CD4-positive, alpha-beta T cell treated with Interleukin-1 beta for 1 hour (primary cell): ENCODE measurements at places on chromosomes 3 and 15.

DNA sequence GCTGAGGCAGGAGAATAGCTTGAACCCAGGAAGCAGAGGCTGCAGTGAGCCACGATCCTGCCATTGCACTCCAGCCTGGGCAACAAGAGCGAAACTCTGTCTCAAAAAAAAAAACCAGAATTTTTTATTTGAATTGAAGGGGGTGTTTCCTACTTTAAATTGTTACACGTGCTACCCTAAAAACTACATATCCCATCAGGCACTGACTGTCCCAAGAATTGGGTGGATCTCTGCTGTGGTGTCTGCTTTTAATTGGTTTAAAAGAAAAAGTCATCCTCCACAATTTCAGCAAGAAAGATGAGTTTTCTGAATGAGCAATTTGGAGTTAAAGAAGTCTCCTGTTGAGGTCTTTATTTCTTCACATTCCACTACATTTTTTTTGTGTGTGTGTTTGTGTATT, 2.1 kb downstream of the PDIA3 start:
- DNase-seq = peak; percentile 58

DNA sequence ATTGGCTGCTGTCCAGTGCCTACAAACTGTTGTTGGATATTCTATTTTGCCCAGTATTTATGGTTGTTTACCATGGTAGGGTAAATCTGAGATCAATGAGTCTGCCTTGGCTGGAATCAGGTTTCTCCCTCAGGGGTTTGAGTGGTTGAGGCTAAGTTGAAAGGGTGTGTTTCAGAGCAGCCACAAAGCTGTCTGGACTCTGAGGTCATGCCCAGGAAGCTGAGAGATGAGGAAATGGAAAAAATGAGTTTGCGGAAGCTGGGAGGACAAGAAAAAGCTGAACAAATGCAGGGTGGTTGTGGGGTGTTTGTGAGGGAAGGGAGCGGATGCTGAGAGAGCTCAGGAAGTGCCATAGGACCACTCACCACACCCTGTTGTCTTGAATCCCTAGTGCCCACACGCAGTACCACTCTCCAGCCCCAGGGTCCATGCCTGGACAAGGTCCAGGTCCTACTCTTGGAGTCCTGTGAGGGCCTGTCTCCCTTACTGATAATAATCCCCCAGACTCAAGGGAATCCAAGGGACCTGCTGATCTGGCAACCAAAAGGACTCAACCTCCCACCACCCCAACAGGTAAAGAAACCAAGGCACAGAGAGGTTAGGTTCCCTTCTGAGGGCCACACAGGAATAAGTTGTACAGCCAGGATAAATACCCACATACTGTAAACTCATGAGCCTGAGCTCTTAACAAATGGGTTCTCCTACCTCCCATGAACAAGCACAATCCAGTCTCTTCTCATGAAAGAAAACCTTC, 81.6 kb downstream of the PPCDC start:
- peak; percentile 44 for DNase-seq

DNA sequence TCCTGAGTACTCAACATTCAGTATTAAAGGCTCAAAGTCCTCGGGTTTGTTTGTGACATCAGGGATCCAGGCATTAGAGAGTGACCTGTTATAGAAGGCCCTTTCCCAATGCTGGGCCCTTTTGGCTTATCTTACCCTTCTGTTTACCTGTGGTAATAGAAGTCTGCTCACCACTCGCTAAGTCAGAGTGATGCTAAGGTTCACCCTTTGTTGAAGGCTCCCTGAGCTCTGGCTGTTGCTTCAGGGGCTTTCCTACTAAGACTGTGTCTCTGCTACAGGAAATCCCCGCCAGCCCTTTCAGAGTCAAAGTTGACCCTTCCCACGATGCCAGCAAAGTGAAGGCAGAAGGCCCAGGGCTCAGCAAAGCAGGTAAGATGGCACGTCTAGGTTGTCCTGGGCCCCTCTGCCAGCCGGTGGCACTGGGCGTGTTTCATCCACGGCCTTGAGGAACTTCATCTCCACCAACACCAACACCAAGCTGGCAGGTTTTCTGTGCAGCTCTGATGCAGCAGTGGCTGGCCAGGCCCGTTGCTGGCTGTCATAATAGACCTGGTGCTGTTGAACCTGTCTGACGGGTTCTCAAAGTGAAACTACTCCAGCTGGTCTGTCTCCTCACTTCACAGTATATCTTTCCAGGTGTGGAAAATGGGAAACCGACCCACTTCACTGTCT, 99.1 kb downstream of the DNASE1L3 start:
- DNase-seq = peak; percentile 19

- no peak for DNase-seq
Measured at GRCh38 chr3:62982795-62983455, 107.7 kb upstream of the CADPS start.

GRCh38 chr15:84595660-84596059, 5.1 kb upstream of the ZSCAN2 start:
- DNase-seq = no peak

- no peak for DNase-seq
Measured at GRCh38 chr3:26437678-26438077, 184.9 kb upstream of the LRRC3B start.

GRCh38 chr3:157131861-157132260, 28.1 kb downstream of the CCNL1 start:
- DNase-seq = no peak

GRCh38 chr15:32117122-32117521, 86.8 kb downstream of the CHRNA7 start:
- DNase-seq = no peak

- DNase-seq = no peak
Measured at GRCh38 chr3:2512881-2513280, 414.2 kb downstream of the CNTN4 start.

GRCh38 chr3:66320390-66320789, 99.6 kb downstream of the SLC25A26 start:
- DNase-seq = no peak

- no peak for DNase-seq
Measured at GRCh38 chr3:157311633-157312375, 124.8 kb upstream of the PTX3 start.

DNA sequence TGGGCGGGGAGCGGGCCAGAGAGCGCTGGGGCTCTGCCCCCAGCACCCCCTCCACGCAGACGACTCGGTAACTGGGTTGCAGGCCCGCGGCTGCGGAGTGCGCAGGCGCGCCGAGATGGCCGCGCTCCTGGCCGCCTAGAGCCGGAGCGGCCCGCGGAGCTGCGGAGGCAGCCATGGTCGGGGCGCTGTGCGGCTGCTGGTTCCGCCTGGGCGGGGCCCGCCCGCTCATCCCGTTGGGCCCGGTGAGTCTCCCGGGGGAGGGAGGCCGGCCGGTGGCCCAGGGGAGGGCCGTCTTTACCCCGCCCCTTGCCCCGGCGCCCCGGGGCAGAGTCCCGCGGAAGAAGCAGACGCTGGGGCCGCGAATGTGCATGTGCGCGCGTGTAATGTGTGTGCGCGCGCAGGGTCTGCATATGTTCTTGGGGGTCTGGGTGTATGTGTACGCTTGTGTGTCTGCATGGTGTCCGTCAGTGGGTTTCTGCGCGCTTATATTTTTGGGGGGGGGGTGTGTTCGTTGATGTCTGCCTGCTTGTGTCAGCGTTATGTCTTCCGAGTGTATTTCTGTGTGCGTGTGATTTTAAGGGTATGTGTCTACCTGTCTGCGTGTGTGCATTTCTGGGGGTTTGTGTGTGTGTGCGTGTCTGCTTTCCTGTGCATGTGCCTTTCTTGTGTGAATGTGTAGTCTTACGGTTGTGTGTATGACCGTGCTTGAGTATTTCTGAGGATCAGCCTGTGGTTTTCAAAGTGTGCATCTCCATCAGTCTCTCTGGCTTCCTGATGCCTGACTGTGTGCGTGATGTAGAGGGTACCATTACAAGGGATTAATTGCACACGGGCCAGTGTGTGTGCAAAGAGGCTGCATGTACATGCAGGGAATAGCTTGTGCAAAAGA, at the start of gene ABHD14A:
Gene ABHD14A (plus strand): TSS at position 102 of the 889 bp plus-strand sequence. CDS start 72 bp downstream, at position 174.
- peak; percentile 82 for DNase-seq

GRCh38 chr15:89131731-89132130, 43.5 kb downstream of the ABHD2 start:
- no peak for DNase-seq

DNA sequence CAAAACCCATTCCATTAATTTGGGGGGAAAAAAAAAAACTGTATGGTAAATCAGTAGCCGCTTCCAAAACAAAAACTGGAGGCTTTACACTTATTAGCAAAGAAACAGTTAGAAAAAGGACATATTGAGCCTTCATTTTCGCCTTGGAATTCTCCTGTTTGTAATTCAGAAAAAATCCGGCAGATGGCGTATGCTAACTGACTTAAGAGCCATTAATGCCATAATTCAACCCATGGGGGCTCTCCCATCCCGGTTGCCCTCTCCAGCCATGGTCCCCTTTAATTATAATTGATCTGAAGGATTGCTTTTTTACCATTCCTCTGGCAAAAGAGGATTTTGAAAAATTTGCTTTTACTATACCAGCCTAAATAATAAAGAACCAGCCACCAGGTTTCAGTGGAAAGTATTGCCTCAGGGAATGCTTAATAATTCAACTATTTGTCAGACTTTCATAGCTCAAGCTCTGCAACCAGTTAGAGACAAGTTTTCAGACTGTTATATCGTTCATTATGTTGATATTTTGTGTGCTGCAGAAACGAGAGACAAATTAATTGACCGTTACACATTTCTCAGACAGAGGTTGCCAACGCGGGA, 9.4 kb upstream of the RPL24 start:
- DNase-seq = peak; percentile 20

- DNase-seq = no peak
Measured at GRCh38 chr3:58580826-58581327, 3.7 kb upstream of the FAM107A start.

- DNase-seq = no peak
Measured at GRCh38 chr3:19173945-19174344, 25.6 kb downstream of the KCNH8 start.

- DNase-seq = no peak
Measured at GRCh38 chr3:102471001-102471400, 36.2 kb downstream of the ZPLD1 start.

GRCh38 chr3:64063983-64064438, 40.7 kb upstream of the PSMD6 start:
- DNase-seq = no peak

DNA sequence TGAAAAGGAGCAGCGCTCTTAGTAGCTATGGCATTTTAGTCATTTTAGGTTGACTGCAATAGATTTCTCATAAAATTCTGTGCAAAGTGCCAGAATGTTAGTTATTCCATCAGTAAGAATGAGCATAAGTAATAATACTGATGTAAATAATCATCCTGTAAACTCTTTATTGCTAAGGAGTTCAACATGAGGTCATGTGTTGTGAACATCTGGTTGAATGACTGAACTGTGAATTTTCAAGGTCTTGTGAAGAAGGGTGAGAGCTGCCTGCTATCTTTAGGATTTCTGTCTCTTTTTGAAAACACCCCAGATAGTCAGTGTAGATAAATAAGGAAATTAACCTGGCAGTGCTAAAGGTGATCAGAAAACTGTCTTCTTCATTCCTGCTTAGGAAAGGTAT, 333.4 kb upstream of the TBC1D5 start:
- no peak for DNase-seq

DNA sequence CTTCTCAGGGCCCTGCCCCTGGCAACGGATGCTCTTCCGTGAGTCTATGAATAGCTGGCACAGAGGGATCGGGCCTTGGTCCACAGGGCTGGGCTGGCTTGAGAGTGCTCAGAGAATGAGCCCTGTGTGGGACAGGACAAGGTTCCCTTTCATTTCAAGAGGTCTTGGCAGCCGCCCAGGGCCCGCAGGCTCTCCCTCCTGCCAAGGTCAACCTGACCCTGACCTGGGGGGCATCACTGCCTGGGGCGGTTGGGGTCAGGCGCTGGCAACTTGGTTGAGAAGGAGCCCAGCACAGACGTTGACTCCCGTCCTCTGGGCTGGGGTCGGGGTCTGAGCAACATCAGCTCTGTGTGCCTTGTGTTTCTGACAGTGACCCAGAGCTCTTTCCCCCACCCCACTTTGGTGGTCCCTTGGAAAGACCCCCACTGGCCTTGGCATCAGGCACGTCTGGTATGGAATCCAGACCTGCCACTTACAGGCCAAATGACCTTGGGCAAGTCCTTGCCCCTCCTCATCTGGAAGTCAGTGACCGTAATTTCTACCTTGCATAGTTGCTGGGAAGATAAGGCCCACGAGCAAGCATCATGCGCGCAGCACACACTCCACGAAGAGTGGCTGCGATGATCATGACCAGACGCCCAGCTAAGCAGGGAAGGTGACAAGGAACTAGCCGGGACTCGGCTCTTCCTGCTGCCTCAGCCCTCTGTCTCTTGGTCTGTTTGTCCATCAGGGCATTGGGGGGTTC, 36.4 kb downstream of the EPHB3 start:
- no peak for DNase-seq

- no peak for DNase-seq
Measured at GRCh38 chr15:82679626-82680199, 30.0 kb downstream of the AP3B2 start.

GRCh38 chr15:26372706-26373105, 400.2 kb downstream of the GABRB3 start:
- DNase-seq = no peak

- no peak for DNase-seq
Measured at GRCh38 chr3:109265295-109265694, 51.0 kb downstream of the DPPA2 start.

- DNase-seq = no peak
Measured at GRCh38 chr15:85000189-85000864, 18.7 kb downstream of the PDE8A start.

GRCh38 chr3:174488527-174488926, 370.6 kb upstream of the NAALADL2 start:
- DNase-seq = no peak

GRCh38 chr3:127750226-127751031, 71.9 kb downstream of the MGLL start:
- DNase-seq = no peak

DNA sequence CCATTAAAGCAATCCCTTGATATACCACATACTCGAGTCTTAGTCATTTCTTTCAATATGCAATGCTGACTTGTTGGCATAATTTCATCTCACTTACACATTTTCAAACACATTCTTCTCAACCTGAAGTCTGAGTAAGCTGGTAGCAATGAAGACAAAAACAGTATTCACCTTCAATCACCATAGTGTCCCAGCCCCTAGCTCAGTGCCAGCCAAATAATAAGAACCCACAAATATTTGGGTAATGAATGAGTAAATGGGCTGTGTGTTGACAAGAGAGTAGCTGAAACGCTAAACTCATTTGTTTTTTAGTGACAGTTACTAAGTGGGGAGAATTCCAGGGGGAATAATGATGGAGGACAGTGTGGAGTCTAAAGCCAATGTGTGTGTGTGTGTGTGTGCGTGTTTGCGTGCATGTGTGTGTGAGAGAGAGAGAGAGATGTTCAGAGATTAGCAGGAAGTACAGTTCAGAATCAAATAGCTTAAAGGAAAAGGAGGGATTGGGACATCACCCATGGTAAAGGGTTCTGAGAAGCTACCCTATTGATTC, 165.7 kb downstream of the GAP43 start:
- DNase-seq = no peak

GRCh38 chr3:137121704-137122314, 164.0 kb downstream of the IL20RB start:
- DNase-seq = no peak

DNA sequence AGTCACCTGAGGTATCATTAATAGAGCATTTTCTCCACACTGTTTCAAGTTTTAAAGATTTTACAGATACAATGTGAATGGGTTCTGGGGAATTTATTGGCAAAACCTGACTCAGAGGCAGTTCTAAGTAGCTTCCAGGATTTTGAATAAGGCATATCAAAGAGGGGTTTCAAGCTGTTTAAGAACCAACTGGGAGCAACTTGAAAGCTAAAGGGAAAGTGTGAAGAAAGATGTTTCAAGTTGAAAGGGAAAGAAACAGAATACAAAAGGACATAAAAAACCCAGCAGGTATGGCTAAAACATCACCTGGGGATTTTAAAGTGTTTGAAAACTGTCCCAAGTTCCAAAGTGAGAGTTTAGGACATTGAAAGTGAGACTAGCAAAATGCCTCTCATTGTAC, 17.8 kb upstream of the SERPINI2 start:
- DNase-seq = no peak
